Thoracic aorta (tissue), 2 donors: ENCODE measurements at places on chromosomes 2 and 18. TPM values are rescaled to one million over a fixed set of nuclear protein-coding genes. Genes with fewer than 3 reads are reported as not detected.

Gene SERPINB5
- 0.41 TPM for total RNA-seq

Gene TMEM247
- not detected for total RNA-seq

GRCh38 chr2:9284521-9285297, 78.1 kb downstream of the ASAP2 start:
- DNase-seq = no peak

DNA sequence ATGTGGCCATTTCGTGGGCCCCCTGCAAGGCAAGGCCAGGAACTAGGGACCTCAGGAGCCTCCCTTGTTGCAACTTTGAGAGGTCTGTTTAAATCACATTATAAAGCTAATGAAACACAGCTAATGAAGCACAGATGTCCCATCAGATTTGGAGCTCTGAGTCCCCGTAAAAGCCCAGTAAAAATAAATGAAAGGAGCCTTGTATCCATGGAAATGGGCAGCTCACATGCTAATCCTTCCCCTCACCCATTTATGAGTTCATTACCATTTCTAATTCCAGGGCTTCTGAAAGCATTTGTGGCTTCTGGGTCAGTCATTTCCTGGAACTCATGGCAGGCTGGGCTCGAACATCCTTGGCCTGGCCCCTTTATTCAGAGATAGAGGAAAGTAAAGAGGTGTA, 274.8 kb downstream of the SS18 start:
- no peak for DNase-seq

DNA sequence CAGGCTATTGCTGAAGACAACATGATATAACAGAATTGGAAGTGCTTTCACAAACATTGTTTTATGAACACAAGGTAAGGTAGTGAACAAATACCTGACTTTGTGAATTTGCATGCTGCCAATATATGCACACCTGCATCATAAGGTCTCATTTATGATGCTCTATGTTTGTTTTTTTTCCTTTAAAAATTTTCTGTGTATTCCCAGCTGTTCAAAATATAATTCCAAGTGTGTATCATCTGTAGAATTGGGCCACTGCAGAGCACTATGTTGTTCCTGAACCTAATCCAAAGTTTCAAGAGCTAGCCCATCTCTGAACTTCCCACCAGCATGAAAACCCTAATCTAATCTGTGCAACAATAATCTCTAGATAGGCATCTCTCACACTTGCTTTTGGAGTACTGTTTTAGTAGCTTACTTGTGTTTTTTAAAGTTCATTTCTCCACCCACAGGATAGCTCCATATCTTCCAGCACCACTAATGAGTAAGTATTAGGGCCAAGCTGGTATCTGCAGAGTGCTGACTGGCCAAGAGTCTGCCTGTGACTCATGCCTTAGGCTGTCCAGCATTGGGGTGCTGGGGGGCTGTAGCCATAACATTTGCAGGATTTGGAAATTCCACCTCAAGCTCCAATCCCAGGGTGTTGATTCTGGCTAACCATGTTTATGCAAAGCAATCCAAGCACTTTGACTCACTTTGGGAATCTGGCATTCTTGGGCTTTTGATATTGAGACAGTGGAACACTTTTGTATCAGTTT, 208.2 kb upstream of the REV1 start:
- no peak for DNase-seq

DNA sequence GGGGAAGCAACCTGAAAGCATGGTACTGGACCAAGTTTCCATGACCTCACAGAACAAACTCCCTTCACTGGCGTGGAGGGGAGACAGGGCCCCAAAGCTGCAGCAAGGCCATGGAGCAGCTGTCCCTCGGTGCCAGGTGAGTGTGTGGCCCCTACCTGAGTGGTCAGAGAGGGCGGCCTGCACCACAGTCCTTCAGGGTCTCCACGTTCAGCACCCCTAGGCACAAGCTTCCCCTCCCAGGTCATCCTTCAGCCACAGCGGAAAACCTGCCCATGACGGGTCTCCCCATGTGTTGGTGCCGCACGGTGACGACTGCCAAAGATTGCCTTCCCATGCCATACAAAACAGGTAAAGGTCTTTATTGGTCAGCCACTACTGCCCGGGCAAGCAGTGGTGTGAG, 201.6 kb downstream of the MGAT5 start:
- DNase-seq = no peak

- DNase-seq = no peak
Measured at GRCh38 chr2:108637304-108637669, 82.0 kb upstream of the RANBP2 start.

DNA sequence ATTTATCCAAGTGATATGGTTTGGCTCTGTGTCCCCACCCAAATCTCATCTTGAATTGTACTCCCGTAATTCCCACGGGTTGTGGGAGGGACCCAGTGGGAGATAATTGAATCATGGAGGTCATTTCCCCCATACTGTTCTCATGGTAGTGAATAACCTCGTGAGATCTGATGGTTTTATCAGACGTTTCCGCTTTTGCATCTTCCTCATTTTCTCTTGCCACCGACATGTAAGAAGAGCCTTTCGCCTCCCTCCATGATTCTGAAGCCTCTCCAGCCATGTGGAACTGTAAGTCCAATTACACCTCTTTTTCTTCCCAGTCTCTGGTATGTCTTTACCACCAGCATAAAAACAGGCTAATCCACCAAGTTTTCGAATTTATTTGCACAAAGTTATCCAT, 20.3 kb upstream of the CHST10 start:
- no peak for DNase-seq

DNA sequence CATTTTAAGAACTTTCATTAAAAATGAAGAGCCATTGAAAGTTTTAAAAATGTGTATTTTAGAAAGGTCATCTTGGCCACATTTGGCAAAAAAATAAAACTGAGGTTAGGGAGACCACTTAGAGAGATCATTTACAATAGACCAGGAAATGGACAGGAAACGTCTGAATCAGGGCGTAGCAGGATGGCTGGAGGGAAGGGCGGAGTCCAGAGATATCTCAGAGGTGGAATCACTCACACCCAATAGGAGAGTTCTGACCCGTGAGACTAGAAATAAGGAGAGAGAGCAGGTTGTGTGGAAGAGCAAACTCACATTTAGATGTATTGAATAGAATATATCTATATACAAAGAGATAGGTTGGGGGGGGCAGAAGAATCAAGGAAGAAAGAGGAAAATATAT, 373.4 kb downstream of the METTL4 start:
- DNase-seq = no peak
